Prostate gland (tissue), 2 donors: ENCODE measurements at places on chromosomes 16 and 17. TPM values are rescaled to one million over a fixed set of nuclear protein-coding genes. Genes with fewer than 3 reads are reported as not detected.

UBFD1 gene
- 218 TPM for total RNA-seq

ANKRD40CL gene
- total RNA-seq, result not detected

DNA sequence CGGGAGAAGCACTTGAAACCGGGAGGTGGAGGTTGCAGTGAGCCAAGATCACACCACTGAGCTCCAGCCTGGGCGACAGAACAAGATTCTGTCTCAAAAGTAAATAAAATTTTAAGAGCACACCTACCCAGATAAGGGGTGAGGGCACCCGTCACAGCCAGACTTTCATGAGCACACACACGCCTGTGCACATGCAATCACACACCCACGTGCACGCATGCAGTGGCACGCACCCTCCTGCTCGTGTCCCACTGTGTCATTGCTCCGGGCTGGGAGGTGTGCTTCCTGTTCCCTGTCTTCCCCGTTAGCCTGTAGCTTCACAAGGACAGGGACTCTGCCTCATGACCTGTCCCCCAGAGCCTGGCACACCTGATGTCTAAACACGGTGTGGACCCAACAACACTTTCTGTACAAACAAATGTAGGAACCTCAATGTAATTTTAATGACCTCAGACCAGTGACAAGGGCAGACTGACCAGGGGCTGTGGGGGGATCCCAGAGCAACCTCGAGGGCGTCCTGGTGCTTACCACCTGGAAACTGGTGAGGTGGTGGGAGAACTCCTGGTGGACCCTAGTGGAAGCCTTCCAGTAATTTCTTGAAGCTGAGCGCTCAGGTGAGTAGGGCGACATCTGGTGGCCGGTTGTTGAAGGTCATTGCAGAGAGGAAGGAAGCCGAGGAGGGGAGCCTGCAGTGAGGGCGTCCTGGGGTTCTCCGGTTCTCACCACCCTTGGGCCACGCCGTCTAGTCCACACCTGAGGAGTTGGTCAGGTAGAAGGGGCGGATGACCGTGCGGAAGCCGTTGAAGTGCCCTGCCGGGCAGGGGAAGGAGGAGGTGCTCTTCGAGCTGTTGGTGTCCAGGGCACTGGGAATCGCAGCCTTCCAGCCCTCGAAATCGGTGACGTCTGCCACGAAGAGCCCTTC is 8.6 kb downstream of the LGALS3BP start:
- H3K4me3 ChIP-seq, result no peak overlapping the region
- peak overlapping the region; percentile 24 for H3K27ac ChIP-seq
- peaks cover 13% of the 10 kb centered on the region for H3K4me1 ChIP-seq
- DNase-seq, result peak; percentile 69
- no peaks in the 10 kb centered on the region for H3K27me3 ChIP-seq
- no peaks in the 10 kb centered on the region for H3K36me3 ChIP-seq

DNA sequence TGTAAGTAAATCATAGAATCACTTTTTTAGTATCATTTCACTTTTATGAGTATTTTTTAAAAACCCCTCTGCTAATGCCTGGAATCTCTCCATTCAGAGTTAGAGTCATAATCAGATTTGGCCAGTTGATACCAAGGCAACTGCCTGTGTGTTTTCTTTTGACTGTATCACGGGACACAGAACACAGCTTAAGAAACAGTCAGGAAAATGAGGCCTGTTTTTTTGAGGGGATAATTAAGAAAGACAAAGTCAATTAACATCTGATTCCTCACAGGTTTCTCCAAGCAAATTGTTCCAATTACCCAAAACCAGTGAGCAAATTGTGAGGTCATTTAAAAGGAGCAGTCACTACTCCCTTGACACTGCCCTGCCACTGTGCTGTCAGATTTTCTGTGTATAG is 944.5 kb upstream of the SOX9 start:
- no peaks in the 10 kb centered on the region for H3K4me1 ChIP-seq
- no peaks in the 10 kb centered on the region for H3K36me3 ChIP-seq
- no peak overlapping the region for H3K27ac ChIP-seq
- H3K4me3 ChIP-seq, result no peak overlapping the region
- no peaks in the 10 kb centered on the region for H3K27me3 ChIP-seq
